ENCODE measurements at places on chromosomes 1 and 21.

DNA sequence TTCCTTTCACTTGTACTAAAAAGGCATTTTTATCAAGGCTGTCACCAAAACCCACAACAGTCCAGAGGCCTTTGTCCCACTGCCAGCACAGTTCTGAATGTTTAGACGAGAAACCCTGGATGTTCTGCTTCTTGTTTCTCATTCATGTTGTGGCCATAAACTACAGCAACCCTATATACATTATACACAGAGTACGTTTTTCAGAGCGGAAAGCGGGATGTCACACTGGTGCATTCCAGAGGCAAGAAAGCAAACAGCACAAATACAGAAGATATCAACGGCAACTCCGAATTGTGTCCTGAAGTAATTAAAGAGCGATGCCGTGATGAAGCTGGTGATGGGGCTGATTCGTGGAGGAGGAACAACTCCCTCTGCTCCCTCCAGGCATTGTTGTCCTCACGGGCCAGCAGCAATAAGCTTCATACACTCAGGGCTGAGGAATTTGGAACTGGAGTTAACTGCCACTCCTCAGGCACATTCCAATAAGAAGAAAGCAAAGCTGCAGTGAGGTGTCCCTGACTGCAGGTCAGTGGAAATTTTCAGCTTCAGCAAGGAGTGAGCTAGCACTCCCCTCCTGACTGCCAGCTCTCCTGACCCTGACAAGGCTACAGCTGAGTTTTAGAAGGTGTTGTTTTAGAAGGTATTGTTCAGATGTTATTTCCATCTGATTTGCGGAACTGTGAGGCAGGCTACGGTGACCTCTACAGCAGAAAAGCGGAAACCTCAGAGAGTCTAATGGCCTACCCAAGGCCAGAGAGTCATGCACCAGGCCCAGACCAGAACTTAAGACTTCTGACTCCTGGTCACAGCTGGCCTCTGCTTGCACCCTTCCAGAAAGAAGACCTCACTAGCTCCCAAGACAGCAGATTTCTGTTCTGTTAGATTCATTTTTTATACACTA is 149.0 kb downstream of the TGFBR3 start:
- DNase-seq, result peak; percentile 87

GRCh38 chr21:45834026-45834715 is 147.4 kb upstream of the COL6A1 start:
- no peak for DNase-seq

DNA sequence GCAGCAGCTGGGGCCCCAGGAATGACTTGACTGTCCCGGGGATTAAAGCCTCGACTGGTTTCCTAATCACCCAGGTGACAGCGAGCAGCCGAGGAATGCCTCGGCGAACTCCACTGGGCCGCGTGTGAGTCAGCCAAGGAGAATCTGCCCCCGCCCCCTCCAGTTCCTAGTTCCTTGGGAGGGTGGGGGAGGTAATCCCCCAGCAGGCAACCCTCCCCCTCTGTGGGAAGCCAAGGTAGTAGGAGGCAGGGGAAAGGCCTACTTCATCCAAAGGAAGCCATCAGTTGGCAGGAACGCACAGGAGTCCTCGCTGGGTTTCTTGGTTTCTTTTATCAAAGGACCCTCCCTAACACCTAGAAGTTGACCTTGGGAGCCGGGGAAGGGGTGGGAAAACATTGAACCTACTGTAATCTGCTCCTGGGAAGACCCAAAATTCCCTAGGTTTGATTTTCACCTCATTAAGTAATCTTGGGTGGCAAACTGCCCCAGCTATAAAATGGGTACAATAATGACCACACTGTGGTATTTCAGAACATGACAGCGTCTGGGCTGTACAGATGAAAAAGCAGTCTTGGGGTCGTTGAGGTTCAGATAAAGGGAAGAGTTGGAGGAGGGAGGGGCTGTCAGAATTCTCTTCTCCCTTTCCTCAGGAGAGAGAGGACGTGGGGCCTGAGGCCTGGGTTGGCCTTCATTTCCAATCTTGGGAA is 1.4 kb downstream of the TENT5B start:
- no peak for DNase-seq

GRCh38 chr21:32817208-32817607 is 45.7 kb upstream of the PAXBP1 start:
- DNase-seq, result no peak

DNA sequence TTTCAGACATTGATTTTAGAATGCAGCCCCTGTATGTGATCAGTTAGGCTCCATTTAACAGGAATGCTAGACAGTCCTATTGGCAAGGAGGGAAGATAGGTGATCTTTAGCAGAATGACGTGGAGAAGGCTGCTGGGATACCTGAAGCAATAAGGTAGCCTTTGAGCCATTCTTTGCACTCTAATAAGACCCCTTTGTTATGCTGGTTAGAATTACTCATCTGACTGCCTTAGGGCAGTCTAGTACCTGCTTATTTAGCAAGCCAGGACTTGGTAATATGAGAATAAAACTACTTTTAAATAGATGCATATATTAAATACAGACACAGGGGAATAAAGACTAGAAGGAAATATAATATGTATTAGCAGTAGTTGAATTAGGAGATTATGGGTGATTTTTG is 29.1 kb downstream of the NGF start:
- DNase-seq, result no peak

DNA sequence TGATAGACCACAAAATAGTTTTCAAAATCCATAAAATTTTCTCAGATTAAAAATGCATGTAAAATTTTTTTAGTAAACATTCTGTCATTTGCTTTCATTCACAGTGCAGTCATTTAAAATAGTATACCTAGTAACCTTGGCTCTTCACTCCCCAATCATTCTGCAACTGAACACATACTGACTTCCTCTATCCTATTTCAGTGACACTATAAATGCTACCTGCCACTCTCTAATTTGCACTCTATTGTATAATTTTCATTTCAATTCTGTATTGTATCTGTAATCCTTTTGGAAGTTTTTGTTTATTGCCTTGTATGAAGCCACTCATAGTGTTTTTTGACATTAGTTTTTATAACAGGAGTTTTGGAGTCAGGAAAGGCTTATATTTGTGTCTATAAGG is 1029.1 kb upstream of the NCAM2 start:
- no peak for DNase-seq

DNA sequence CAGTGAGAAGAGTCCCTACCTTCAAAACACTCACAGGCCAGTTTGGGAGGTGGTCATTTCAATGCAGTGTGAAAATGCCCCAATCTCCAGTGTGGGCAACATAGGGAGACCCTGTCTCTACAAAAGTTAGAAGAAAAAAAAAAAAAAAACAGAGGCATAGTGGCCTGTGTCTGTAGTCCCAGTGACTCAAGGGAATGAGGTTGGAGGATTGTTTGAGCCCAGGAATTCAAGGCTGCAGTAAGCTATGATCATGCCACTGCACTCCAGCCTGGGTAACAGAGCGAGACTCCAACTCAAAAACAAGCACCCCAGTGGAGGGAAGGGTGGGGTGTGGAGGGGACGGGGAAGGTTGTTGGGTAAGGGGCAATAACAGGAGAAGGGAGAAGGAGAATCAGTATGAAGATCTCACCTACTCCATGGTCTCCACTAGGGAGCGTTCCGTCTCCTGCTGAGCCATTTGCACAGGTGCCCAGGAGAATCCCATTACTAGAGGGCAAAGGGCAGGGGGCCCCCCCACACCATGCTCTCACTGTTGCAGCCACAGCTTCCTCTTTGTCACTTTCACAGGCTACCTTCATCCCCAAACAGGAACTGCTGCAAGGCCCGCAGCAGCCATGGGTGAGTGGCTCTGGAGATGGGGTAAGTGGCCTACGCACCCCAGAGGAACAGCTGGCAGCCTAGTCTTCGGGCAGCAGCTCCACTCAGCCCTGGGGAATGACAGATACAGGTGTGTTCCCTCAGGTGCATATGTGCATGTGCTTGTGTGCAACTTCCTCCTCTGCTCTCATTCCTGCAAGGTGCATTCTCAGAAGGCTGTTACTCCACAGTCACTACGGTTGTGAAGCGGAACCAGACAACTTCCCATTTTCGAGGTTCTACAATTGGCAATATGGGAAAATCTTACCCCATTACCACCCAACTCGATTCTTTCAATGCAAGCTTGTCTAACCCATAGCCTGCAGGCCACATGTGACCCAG is 87.9 kb upstream of the LYST start:
- DNase-seq, result no peak

- DNase-seq, result peak; percentile 59
Observed at GRCh38 chr1:198936371-198937083, 297.7 kb downstream of the PTPRC start.

GRCh38 chr1:7650801-7651200 is 120.3 kb upstream of the VAMP3 start:
- no peak for DNase-seq

- no peak for DNase-seq
Observed at GRCh38 chr1:236354330-236355147, 39.5 kb upstream of the EDARADD start.

GRCh38 chr1:154624746-154625643 is 17.0 kb upstream of the ADAR start:
- no peak for DNase-seq

DNA sequence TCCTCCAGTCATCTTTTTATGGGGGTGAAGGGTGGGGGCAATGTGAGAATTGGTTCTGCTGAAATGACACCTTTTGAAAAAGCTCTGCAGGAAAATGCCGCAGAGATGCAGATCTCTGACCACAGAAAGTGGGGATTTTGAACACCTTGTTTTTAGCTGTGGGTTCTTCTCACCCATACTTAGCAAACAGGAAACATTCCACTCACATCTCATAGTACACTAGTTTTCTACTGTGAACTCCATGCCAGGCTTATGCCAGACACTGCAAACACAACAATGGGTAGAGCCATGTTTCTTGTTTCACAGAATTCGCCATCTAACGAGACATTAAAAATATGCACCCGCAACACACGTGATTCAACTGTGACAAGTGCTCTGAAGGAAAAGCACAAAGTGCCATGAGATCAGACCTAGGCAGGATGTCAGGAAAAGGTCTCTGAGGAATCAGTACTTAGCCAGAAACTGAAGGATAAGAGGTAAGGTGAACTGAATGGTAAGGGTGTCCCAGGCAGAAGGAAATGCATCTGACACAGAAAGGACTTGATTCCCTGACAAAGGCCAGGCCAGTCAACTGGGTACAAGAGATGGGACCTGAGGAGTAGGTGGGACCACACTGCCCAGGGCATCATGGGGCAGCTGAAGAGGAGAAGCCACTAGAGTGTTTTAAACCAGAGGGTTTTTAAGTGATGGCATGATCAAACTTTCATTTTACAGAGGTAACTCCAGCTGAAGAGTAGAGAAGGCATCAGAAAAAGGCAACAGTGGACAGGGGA is 83.8 kb upstream of the JAK1 start:
- no peak for DNase-seq

DNA sequence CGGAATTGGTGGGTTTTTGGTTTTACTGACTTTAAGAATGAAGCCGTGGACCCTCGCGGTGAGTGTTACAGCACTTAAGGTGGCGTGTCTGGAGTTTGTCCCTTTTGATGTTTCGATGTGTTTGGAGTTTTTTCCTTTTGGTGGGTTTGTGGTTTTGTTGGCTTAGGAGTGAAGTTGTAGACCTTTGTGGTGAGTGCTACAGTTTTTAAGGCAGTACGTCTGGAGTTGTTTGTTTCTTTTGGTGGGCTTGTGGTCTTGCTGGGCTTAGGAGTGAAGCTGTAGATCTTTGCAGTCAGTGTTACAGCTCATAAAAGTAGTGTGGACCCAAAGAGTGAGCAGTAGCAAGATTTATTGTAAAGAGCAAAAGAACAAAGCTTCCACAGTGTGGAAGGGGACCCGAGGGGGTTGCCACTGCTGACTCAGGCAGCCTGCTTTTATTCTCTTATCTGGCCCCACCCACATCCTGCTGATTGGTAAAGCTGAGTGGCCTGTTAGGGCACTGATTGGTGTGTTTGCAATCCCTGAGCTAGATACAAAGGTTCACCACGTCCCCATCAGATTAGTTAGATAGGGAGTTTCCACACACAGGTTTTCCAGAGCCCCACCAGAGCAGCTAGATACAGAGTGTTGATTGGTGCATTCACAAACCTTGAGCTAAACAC is 20.9 kb downstream of the HENMT1 start:
- DNase-seq, result no peak

DNA sequence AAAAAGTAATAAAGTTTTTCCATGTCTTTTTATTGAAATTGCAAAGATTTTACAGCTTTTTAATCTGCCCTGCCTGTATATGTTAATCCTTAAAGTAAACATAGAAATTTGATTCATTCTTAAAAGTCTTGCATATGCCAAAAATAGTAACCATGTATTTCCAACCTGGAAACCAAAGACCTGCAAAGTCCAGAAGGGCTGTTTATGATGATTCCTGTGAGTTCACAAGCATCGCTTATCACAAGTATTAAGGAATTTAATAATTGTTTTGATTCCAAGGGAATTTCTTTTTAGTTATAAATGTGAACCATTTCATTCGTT is 199.1 kb downstream of the PTPRC start:
- DNase-seq, result no peak

DNA sequence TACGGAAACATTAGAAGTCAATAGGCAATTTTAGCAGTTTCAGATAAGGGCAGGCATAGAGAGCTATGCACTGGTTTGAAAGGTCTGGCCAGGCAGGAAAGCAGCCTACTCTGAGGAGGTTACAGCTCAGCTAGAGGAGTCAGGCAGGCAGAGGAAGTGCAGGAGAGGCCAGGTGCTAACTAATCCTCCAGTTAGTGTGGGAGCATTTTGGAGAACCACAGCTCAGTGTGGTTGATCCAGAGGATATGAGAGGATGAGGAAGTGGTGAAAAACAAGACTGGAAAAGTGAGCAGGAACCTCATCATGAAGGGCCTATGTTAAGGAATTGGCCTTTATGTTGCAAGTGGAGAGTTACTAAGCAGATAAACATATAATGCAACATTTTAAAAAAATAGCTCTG is 282.4 kb upstream of the SGIP1 start:
- DNase-seq, result no peak

DNA sequence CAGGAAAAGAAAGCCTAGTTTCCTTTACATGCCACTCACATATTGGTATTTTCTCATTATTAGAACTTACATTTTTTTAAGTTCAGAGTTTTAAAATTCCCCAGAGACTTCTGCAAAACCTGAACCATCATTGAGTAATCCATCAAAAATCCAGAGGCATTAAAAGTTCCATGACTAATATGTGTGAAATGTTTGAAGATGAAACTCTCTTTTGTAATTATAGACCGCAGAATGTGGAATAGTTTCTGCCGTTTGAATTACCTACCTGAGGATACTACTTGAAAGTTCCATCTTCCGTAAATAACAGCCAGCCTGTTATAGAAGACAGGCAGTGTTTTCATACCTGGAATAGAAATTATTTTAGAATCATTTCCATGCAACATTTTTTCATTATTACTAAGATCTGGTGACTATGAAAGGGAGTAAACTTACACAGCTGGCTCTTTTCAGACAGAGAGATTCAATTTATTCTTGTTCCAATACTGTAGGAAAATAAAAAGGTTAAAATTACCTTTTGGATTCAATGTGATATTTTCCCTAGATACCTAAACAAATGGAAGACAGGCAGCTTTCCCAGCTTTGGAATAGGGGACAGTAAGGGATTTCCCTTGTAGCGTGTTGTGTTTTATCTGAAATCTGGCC is 131.4 kb downstream of the ST6GALNAC5 start:
- no peak for DNase-seq

- no peak for DNase-seq
Observed at GRCh38 chr1:181506563-181507353, 23.4 kb downstream of the CACNA1E start.

All from skin of body (tissue), 3 donors.